A549 treated with RU486 at 1 μM for 4 hours (cell line): ENCODE measurements at places on chromosomes 4 and X. TPM values are rescaled to one million over a fixed set of nuclear protein-coding genes. Genes with fewer than 3 reads are reported as not detected.

ANKRD37 gene
- 2.6 to 4.4 TPM (median 3.4 TPM) in 5 replicates for total RNA-seq

USP46 gene
- total RNA-seq, result 5.6 to 8.4 TPM (median 7.6 TPM) in 5 replicates

TASL gene
- not detected in 5 replicates for total RNA-seq

KCNIP4 gene
- not detected in 5 replicates for total RNA-seq

CSN1S1 gene
- not detected in 5 replicates for total RNA-seq
